ENCODE measurements at places on chromosomes 2 and 18.

- no peak for DNase-seq
These were observed 27.1 kb upstream of the CREB1 start for GRCh38 chr2:207502577-207503198.

DNA sequence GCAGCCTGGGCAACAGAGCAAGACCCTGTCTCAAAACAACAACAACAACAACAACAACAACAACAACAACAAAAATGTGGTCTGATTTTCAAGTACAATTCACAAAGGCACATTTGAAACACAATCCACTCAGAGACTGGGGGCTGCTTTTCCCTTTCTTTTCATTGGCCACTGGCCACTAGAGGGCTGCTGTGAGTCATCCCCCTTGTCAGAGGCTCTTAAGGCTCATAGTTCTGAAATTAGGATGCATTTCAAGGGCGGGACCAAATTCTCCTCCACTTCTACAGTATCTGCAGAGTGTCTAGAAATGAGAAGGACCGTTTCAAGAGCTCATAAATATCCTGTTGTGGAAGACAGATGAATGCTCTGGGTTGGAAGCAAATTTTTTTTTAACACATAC lies 285.4 kb downstream of the NRXN1 start:
- DNase-seq = no peak

GRCh38 chr2:134583462-134583861 lies 135.3 kb downstream of the TMEM163 start:
- no peak for DNase-seq

DNA sequence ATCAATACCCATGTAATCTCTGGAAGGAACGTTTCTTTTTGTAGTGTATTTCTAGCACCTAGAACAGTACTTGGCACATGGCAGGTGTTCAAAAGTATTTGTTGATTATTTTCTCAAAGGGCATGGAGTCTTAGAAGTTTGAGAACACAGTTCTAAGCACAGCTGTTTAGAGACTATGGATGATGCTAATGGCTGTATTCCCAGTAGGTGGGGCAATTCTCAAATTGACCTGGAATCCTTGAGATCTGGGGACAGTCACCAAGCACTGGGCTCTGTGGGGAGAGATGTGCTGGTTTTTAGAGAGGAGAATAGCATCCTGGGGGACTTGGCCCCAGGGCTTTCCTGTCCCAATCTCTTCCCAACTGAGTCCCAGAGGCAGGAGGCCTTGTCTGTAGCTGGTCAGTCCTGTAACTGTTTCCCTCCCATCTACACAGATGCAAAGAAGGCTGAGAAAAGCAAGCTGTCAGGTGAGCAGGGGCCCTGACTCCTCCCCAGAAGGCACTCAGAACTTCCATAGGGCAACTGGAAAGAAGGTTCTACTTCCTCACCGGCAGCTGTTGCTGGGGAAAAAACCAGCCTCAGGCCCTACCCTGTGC lies 17.5 kb upstream of the IL36G start:
- no peak for DNase-seq

DNA sequence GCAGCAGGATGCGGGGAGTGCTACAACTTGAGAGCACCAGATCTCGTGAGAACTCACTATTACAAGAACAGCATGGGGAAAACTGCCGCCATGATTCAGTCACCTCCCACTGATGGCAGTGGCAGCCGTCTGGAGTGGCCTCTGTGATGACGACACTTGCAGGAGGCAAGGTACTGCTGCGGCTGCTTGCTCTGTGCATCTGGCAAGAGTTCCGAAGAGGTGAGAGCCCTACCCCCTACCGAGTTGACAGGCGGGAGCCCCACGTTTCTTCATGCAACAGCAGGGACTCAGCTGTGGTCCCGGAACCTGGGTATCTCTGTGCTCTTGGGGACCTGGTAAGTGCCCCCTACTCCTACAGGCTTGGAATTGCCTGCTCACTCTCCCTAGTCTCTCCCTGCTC lies 1672.7 kb upstream of the TMEFF2 start:
- DNase-seq = no peak

- DNase-seq = no peak
These were observed 71.8 kb upstream of the SMAD7 start for GRCh38 chr18:49022311-49023161.

- DNase-seq = no peak
These were observed 522.5 kb upstream of the ID2 start for GRCh38 chr2:8159211-8159965.

DNA sequence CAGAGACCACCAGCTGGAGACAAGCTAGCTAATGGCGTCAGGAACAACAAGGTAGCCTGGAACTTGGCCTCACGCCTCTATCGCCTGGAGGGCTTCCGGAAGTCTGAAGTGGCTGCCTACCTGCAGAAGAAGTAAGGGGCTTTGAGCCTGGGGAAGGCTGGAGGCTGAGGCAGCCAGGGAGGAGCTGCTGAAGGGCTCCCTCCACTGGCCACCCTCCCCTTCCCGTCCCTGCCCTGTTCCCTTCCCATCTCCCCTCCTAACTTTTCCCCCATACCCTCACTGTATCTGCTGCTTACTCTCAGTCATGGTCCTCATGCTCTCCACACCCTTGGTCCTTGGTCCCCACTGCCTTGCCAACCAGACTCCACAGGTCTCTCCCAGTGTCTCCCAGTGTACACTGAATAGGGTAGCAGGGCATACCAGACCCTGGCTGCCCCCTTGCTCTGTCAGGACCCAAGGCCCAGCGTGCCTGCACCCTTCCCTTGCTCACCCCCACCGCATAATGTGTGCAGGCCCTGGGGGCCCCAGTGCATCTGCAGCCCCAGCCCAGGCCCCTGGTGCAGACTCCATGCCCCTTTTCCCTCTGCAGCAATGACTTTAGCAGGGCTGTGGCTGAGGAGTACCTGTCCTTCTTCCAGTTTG lies 18.8 kb downstream of the PSD4 start:
- no peak for DNase-seq

DNA sequence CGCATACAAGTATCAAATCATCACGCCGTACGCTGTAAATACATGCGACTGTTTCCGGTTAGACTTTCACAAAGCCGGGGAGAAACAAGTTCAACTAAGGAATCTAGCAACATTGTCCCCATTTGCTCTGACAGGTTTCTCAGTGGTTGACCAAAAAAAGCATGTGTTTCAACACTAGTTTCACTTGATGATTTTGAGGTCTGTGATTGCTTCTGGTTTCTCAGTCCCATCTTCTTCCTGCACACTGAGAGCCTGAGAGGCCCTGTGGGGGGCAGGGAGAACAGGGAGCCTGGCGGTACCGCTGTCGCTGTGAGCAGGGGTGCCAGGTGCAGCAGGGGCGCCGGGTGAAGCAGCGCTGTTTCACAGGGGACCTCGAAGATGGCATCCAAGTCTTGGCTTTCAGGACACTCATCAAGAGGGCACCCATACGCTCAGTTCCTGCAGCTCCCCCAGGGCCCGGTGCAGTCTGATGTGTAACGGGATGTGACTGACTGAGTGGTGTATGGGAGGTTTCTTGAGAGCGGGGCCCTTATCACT lies 270.9 kb downstream of the TWIST2 start:
- no peak for DNase-seq

GRCh38 chr2:145599756-145600155 lies 1079.8 kb upstream of the ZEB2 start:
- DNase-seq = no peak

All from activated naive CD4-positive, alpha-beta T cell (primary cell).